Activated CD8-positive, alpha-beta T cell treated with anti-CD3 and anti-CD28 coated beads, Interleukin-2, amount 10 ng/mL, durations not matched to agents 7 days and 5 days (primary cell): ENCODE measurements at places on chromosomes 7 and 10.
A peak's percentile ranks its signal among the peaks of the same experiment; 100 is the strongest.

- DNase-seq, result no peak
Observed at GRCh38 chr7:33771422-33771821, 133.9 kb upstream of the BMPER start.

- no peak for DNase-seq
Observed at GRCh38 chr7:40544221-40544723, 409.5 kb downstream of the SUGCT start.

- no peak for DNase-seq
Observed at GRCh38 chr7:3880228-3880987, 579.4 kb downstream of the SDK1 start.

- no peak for DNase-seq
Observed at GRCh38 chr10:89470628-89471027, 56.3 kb downstream of the IFIT5 start.

DNA sequence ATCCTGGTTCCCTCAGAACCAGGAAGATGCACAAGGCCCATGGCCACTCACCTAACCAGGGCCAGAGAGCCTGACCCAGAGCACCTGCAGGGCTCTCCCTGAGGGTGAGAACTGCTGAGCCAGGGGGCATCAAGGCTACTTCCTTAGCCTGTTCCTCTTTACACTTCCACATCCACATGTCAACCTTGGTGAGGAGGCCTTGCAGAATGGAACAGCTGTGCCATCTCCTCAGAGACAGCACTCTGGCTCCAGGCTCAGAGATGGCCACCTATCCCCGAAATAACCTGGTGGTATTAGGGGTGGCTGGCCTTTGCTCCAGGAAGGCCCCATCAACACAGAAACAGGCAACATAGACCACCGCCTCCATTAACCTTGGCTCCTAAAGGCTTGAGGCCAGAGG is 473.0 kb downstream of the RPS24 start:
- DNase-seq, result peak; percentile 5
